Prostate gland (tissue), 2 donors: ENCODE measurements at places on chromosomes 11 and 22.
A peak's percentile ranks its signal among the peaks of the same experiment; 100 is the strongest.

- no peaks in the 10 kb centered on the region for H3K36me3 ChIP-seq
- H3K27me3 ChIP-seq = no peaks in the 10 kb centered on the region
- DNase-seq = peak; percentile 54
- H3K4me1 ChIP-seq = no peaks in the 10 kb centered on the region
These were observed 52.0 kb upstream of the THY1 start for GRCh38 chr11:119474682-119475596.

- no peak for DNase-seq
- no peaks in the 10 kb centered on the region for H3K27me3 ChIP-seq
- peak overlapping the region; percentile 43 for H3K27ac ChIP-seq
These were observed 26.2 kb upstream of the SLC37A2 start for GRCh38 chr11:125036933-125037332.

GRCh38 chr11:118012083-118012669 lies 26.0 kb downstream of the IL10RA start:
- H3K27me3 ChIP-seq = no peaks in the 10 kb centered on the region
- H3K27ac ChIP-seq = no peak overlapping the region
- H3K36me3 ChIP-seq = no peaks in the 10 kb centered on the region
- DNase-seq = no peak

DNA sequence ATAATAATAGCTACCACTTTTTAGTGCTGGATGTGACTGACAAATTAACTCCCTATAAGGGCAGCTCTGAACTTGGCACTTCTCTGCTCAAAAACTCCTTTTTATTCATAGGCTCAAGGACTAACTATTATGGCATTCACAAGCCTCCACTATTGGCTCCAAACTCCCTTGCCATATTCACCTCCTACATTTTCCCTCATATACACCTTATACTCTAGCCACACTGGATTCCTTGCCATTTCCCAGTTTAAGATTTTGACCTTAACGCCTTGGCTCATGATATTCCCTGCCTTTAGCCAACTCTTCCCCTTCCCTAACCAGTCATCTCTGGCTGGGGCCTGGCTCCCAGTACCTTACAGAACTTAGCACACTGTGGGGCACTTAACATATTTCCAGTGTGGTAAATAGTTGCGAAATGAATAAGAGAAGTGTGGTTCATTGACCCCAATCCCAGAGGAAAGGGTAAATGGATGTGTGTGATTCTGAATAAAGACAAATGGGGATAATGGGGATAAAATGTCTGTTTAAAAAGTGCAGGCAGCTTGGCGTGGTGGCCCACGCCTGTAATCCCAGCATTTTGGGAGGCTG lies 40.0 kb upstream of the SORL1 start:
- DNase-seq = no peak
- H3K27me3 ChIP-seq = no peaks in the 10 kb centered on the region

DNA sequence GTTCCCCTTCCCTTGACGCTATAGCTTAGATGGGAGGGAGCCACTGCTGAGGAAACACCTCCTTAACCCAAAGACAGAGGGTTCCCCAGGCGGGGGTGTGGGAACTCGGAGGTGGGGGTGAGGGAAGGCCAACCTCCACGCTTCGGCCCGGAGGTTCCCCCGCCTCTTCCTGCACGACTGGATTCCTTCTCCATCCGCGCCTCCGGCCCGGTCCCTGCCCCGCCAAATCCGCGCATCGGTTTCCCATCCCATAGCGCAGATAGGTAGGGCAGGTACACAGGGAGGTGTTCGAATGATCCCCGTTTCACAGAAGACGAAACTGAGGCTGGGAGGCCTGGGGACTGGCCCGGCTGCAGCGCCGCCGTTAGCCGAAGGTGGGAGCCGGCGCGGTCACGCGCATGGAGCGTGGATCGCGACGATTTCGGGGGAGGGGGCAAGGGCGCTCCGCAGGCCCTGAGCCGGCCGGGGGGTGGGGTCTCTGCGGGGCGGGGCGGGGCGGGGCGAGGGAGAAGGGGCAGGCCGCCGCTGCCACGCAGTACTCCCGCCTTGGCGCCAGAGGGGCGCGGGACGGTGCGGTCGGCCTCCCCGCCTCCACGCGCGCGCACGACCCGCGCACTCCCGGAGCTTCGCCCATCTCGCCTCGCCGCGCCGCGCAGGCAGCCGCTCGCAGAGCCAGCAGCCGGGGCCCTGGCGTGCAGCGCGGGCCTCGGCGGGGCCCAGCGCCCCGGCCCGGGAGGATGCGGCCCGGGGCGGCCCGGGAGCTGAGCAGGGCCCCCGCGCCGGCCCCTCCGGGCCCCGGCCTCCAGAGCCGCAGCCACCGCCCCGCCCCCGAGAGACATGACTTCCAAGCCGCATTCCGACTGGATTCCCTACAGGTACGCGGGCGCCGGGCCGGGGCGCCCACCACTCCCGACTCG lies at the start of gene TUB:
TUB (plus strand) TSS at position 538 of the 917 bp plus-strand sequence; CDS start at position 838, 300 bp downstream.
- H3K4me1 ChIP-seq = no peaks in the 10 kb centered on the region
- H3K27me3 ChIP-seq = no peaks in the 10 kb centered on the region
- peak within 1 kb of the TSS; percentile 27 for H3K27ac ChIP-seq
- no peak for DNase-seq
- H3K4me3 ChIP-seq = peak within 1 kb of the TSS; percentile 51

DNA sequence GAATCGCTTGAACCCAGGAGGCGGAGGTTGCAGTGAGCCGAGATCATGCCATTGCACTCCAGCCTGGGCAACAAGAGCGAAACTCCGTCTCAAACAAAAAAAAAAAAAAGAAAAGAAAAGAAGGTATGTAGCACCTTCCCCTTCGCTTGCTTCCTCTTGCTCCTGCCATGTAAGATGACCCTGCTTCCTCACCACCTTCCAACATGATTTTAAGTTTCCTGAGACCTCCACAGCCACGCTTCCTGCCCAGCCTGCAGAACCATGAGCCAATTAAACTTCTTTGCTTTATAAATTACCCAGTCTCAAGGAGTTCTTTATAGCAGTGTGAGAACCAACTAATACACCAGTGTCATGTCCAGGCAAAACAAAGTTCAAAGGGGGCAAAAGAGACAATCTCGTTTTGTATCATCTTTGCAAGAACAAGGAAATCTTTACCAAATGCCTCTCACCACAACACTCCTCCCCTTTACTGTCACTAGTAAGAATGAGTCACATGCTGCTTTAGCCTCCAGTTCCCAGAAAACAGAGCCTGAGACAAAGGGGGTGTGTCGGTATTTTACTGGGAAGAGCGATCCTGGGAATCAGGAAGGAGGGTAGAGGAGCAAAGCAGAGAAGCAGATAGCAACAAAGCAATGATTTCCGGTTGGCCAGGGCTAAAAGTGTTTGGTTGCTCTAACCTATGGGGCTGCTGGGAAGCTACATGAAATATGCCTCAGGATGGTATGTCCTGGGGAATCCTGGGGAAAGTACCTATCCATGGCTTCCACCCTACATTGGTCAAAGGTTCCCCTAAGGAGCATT lies 10.5 kb upstream of the MCHR1 start:
- no peaks in the 10 kb centered on the region for H3K27me3 ChIP-seq
- no peak for DNase-seq
- H3K4me3 ChIP-seq = no peak overlapping the region
- H3K4me1 ChIP-seq = no peaks in the 10 kb centered on the region
- no peak overlapping the region for H3K27ac ChIP-seq

DNA sequence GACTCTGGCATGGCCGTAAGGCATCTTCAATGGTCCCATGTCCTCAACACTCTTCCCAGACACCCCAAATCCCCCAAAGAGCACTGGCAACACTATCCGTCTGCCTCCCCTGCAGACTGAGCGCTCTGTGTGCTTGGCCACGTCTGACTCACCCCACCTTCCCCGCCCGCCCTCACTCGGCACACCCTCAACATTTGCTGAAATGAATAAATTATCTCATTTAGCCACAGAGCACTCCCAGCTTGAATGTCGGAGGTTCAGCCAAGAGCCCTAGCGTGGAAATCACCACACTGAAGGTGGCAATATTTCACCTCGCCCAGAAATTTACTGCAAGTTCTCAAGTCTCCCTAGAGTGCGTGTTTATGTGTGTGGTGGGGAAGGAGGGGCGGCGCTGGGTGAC lies 46.6 kb upstream of the TCF20 start:
- peak overlapping the region; percentile 24 for H3K27ac ChIP-seq
- peaks cover 8% of the 10 kb centered on the region for H3K4me1 ChIP-seq
- H3K4me3 ChIP-seq = no peak overlapping the region
- DNase-seq = peak; percentile 51

- no peaks in the 10 kb centered on the region for H3K27me3 ChIP-seq
- H3K4me1 ChIP-seq = no peaks in the 10 kb centered on the region
- no peaks in the 10 kb centered on the region for H3K36me3 ChIP-seq
- DNase-seq = no peak
- H3K4me3 ChIP-seq = no peak overlapping the region
These were observed 160.1 kb upstream of the ZC3H12C start for GRCh38 chr11:109933126-109933525.

GRCh38 chr22:50085211-50085972 lies at the start of gene MLC1:
Gene MLC1 (minus strand): TSS chr22:50085426. CDS start chr22:50084902, 524 bp downstream.
- H3K36me3 ChIP-seq = no peaks in the 10 kb centered on the region
- no peak within 1 kb of the TSS for H3K4me3 ChIP-seq
- no peak for DNase-seq
- H3K4me1 ChIP-seq = no peaks in the 10 kb centered on the region

DNA sequence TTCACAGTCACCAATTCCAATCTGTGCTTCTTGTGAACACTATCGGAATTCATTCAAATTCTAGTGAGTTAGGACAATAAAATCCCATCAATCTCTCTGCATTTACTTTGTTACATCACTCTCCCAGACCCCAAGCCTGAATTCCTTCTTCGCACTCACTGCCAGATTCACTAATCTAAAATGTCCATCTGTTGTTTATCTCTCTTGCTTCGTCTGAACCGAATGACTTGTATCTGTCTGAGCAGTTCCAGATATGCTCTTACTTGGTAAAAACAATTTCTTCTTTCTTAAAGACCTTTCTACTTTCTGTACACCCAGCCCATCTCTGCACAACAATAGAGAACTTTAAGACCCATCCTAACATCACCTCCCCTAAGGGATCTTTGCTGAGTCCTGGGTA lies 7.0 kb downstream of the MMP10 start:
- H3K4me1 ChIP-seq = no peaks in the 10 kb centered on the region
- H3K36me3 ChIP-seq = no peaks in the 10 kb centered on the region
- DNase-seq = no peak

GRCh38 chr11:61694602-61694939 lies 14.4 kb downstream of the DAGLA start:
- DNase-seq = no peak
- H3K27me3 ChIP-seq = no peaks in the 10 kb centered on the region
- H3K4me1 ChIP-seq = peaks cover 66% of the 10 kb centered on the region
- no peak overlapping the region for H3K4me3 ChIP-seq
- H3K27ac ChIP-seq = peak overlapping the region; percentile 98

GRCh38 chr22:30565341-30565740 lies 9.1 kb downstream of the GAL3ST1 start:
- DNase-seq = no peak
- no peaks in the 10 kb centered on the region for H3K27me3 ChIP-seq
- no peaks in the 10 kb centered on the region for H3K36me3 ChIP-seq
- no peak overlapping the region for H3K27ac ChIP-seq
- no peaks in the 10 kb centered on the region for H3K4me1 ChIP-seq
- H3K4me3 ChIP-seq = no peak overlapping the region

DNA sequence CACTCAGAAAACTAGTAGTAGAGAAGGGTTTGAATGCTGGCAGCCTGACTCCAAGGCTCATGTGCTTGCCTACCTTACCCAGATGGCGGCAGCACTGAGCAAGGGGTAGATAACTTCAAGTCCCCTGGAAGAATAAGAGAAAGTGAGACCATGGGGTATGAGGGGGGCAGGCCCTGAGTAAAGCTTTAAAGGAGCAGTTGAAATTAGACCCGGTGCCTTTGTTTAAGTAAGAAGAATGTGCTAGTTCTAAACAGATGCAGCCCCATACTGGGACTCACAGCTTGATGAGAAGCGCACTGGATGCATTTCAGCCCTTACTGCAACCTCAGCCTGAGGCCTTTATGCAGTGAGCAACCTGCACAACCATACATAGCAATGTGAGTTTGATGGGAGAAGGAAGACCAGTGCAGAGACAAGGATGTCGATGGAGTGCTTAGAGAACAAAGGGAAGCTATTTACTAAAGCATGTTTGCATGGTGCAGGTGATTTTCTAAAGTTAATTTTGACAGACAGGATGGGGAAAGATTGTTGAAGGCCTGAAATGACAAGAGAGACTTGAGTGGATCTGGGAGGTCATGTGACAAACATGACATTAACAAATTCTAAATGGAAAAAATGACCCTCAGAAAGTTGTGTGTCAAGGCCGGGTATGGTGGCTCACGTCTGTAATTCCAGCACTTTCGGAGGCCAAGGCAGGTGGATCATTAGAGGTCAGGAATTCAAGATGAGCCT lies 27.1 kb upstream of the TMA7B start:
- no peaks in the 10 kb centered on the region for H3K27me3 ChIP-seq
- no peak overlapping the region for H3K4me3 ChIP-seq
- H3K36me3 ChIP-seq = no peaks in the 10 kb centered on the region
- DNase-seq = no peak
- H3K27ac ChIP-seq = no peak overlapping the region

- H3K4me1 ChIP-seq = no peaks in the 10 kb centered on the region
- no peak overlapping the region for H3K4me3 ChIP-seq
- H3K27ac ChIP-seq = no peak overlapping the region
- no peak for DNase-seq
- H3K27me3 ChIP-seq = no peaks in the 10 kb centered on the region
- H3K36me3 ChIP-seq = no peaks in the 10 kb centered on the region
These were observed 93.7 kb downstream of the CCDC83 start for GRCh38 chr11:85948884-85949283.

GRCh38 chr11:17129003-17129402 lies 51.5 kb upstream of the RPS13 start:
- H3K4me3 ChIP-seq = no peak overlapping the region
- no peak overlapping the region for H3K27ac ChIP-seq
- H3K4me1 ChIP-seq = no peaks in the 10 kb centered on the region
- no peaks in the 10 kb centered on the region for H3K27me3 ChIP-seq

DNA sequence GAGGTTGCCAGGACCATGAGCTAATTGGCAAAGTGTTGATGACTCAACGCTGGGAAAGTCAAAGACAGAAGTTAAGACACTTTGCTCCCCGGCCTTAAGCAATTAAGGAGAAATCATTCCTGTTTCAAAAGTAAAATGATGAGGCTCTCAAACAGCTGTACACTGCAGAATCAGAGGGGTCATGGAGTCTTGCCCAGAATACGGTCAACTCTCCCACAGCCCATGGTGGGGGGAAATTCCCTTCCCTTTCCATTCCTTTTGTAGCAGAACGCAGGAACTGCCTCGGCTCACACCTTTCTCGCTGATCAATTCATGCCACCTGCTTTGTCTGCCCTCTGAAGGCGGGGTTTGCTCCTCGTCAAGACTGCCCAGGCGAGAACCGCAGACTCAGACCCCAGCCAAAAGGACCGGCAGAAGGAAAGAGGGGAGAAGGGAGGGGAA lies 52.8 kb downstream of the MN1 start:
- no peaks in the 10 kb centered on the region for H3K4me1 ChIP-seq
- H3K36me3 ChIP-seq = no peaks in the 10 kb centered on the region
- peak overlapping the region; percentile 56 for H3K27ac ChIP-seq
- no peaks in the 10 kb centered on the region for H3K27me3 ChIP-seq
